ENCODE measurements at places on chromosomes 4 and X. TPM values are rescaled to one million over a fixed set of nuclear protein-coding genes. Genes with fewer than 3 reads are reported as not detected.

PLAC1 gene
- not detected for total RNA-seq

DNA sequence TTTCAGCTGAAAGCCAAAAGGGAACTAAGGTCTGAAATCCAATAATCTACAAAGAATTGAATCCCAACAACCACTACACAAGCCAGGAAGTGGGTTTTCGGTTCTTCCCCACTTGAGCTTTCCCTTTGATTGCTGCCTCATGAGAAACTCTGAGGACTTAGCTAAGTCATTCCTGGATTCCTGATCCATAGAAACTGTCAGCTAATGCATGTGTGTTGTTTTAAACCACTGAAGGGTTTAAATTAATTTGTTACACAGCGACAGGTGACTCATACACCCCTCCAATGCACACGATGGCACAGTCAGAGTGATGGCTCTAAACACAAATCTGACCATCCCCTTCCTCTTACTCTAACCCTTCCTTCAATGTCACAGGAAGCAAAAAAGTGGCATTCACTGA, 282.9 kb downstream of the RAB28 start:
- 0 out of 2 replicates have a peak, but pooled peaks cover 4% of the 10 kb centered on the region for H3K4me1 ChIP-seq
- no peak overlapping the region for H3K27ac ChIP-seq
- no peaks in the 10 kb centered on the region for H3K27me3 ChIP-seq
- no peaks in the 10 kb centered on the region for H3K36me3 ChIP-seq

CYLC1 gene
- total RNA-seq = not detected

DRD5 gene
- not detected for total RNA-seq

DNA sequence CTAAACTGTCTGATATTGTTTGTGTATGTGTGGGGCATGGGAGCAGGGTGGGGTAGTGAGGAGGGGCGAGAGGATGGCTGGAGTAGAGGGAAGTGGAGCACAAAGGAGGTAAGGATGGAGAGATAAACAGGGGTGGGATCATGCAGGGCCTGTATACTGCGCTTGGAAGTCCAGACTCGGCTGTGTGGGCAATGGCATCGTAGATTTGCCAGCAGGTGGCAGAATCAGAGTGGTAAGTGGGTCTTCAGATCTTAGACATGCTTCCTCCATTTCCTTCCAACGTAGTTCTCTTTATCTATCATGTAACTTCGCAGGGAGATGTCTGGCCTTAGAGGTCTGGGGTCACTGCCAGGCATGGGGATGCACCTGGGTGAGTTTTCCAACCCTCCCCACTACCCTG, 155.5 kb downstream of the PDGFRA start:
- peak; percentile 71 for DNase-seq
- no peak overlapping the region for H3K27ac ChIP-seq
- no peaks in the 10 kb centered on the region for H3K27me3 ChIP-seq
- H3K36me3 ChIP-seq = no peaks in the 10 kb centered on the region
- no peak overlapping the region for H3K4me3 ChIP-seq

- H3K4me3 ChIP-seq = no peak overlapping the region
- DNase-seq = peak; percentile 70
- no peaks in the 10 kb centered on the region for H3K4me1 ChIP-seq
- no peaks in the 10 kb centered on the region for H3K27me3 ChIP-seq
- H3K36me3 ChIP-seq = no peaks in the 10 kb centered on the region
Observed at GRCh38 chr4:85756938-85757337, 282.0 kb downstream of the ARHGAP24 start.

SSX4B gene
- not detected for total RNA-seq

PRRG1 gene
- total RNA-seq = not detected

- H3K27ac ChIP-seq = no peak overlapping the region
- no peaks in the 10 kb centered on the region for H3K4me1 ChIP-seq
- H3K4me3 ChIP-seq = no peak overlapping the region
- H3K36me3 ChIP-seq = no peaks in the 10 kb centered on the region
- no peaks in the 10 kb centered on the region for H3K27me3 ChIP-seq
- no peak for DNase-seq
Observed at GRCh38 chrX:14359727-14360126, 169.6 kb upstream of the GLRA2 start.

DNA sequence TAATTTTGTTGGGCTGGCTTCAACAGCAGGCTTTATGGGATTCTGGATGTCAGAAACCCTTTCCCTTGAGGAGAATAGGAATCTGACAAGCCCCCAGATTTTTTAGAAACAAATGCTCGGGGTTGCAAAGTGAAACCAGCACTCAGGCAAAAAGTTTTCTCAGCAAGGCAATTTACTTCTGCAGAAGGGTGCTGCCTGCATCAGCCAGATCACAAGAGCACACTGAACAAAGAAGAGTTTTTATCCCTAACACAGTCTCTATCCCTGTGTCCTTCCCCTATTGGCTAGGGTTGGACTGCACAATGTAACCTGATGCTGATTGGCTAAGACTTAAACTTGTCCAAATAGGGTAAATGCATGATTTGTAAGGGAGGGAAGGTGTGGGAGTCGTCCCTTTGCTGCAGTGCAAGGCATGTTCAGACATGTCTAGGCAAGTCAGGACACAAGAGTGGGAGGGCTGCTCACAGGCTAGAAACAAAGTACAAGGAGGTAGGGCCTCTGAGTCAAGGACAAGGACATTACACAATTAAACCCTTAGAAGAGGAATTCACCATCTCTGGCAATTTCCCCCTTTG, 175.8 kb downstream of the CCNG2 start:
- no peaks in the 10 kb centered on the region for H3K4me1 ChIP-seq
- H3K4me3 ChIP-seq = no peak overlapping the region
- no peak for DNase-seq
- no peaks in the 10 kb centered on the region for H3K36me3 ChIP-seq
- H3K27ac ChIP-seq = no peak overlapping the region
- no peaks in the 10 kb centered on the region for H3K27me3 ChIP-seq

MGARP gene
- not detected for total RNA-seq

DNA sequence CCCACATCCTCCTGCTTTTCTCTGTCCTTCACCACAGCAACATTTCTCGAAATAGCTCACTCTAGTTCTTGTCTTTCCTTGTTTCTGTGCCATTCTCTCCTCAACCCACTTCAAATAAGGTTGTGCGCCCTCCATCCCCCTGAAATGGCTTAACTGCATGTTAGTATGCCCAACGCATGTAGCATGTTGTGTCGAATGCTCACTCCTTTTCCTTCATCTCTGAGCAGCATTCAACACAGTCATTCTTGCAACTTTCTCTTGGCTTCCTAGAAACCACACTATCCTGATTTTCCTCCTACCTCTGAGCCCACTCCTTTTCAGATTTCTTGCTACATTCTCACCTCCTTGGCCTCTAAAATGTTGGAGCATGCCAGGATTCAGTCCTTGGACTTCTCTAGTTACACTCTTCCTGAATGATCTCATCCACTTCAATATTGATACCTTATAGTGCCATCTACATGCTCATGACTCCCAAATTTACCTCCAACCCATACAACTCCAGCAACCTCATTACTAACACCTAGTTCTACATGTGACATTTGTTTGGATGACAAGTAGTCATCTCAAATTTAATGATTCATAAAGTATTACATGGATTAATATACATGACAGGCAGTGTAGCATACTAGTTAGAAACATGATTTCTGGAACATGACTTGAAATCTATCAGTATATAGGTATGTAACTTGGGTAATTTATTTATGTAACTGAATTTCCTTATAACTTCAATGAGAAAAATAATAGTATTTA, 22.3 kb downstream of the RBMX start:
- DNase-seq = peak; percentile 28
- H3K4me3 ChIP-seq = no peak overlapping the region
- no peaks in the 10 kb centered on the region for H3K36me3 ChIP-seq
- H3K27ac ChIP-seq = no peak overlapping the region
- no peaks in the 10 kb centered on the region for H3K4me1 ChIP-seq
- H3K27me3 ChIP-seq = no peaks in the 10 kb centered on the region

FDCSP gene
- not detected for total RNA-seq

DNA sequence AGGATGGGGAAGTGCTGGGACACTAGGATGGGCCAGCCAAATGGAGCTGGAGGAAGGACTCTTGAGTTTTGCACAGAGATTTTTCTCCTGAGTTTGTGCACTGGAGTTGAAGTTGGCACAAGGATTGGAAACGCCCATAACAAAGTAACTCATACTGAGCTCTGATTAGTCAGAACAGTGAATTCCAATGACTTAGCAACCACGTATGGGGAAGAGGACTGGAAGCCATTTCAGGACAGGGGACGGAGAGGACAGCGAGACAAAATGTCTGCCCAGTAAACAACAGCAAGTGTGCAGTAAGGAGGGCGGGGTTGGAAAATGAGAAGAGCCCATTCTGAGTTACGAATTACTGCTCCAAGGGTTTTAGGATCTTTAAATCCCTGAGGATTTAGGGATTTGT, 5.9 kb downstream of the RIPPLY1 start:
- DNase-seq = no peak
- H3K27me3 ChIP-seq = no peaks in the 10 kb centered on the region
- H3K27ac ChIP-seq = no peak overlapping the region

- no peaks in the 10 kb centered on the region for H3K27me3 ChIP-seq
- no peaks in the 10 kb centered on the region for H3K36me3 ChIP-seq
- no peak for DNase-seq
- no peak overlapping the region for H3K4me3 ChIP-seq
Observed at GRCh38 chr4:52997132-52997416, 135.0 kb downstream of the RASL11B start.

H2BW2 gene
- total RNA-seq = not detected

- H3K36me3 ChIP-seq = peaks cover 3% of the 10 kb centered on the region
- H3K27ac ChIP-seq = no peak overlapping the region
- no peak for DNase-seq
- peaks cover 23% of the 10 kb centered on the region for H3K4me1 ChIP-seq
Observed at GRCh38 chr4:155450676-155451075, 73.9 kb upstream of the MAP9 start.

- H3K4me3 ChIP-seq = peak overlapping the region; percentile 90
- peaks cover 16% of the 10 kb centered on the region for H3K36me3 ChIP-seq
- peak overlapping the region; percentile 92 for H3K27ac ChIP-seq
- H3K27me3 ChIP-seq = no peaks in the 10 kb centered on the region
- peaks cover 46% of the 10 kb centered on the region for H3K4me1 ChIP-seq
Observed at GRCh38 chr4:110196871-110197528, 1.4 kb downstream of the ELOVL6 start.

DNA sequence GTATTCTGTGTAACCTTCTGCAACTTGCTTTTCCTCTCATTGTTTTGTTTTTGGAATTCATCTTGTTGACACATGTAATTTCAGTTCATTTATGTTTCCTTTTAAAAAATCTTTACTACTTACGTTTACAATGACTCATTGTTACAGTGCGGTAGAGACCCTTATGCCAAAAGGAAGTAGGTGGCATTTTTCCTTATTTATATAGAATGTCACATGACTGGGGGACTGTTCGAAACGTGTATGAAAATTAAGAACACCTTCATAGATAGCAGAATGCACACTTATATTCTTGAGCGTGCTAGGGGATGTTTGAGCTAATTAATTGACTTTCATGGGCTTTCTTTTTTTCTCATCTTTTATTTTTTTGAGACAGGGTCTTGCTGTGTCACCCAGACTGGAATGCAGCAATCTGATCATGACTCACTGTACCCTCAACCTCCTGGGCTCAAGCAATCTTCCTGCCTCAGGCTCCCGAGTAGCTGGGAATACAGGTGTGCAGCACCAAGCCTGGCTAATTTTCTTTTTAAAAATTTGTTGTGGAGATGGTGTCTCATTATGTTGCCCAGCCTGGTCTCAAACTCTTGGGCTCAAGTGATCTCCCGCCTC, 7.3 kb downstream of the REPS2 start:
- no peak overlapping the region for H3K27ac ChIP-seq
- no peaks in the 10 kb centered on the region for H3K36me3 ChIP-seq
- H3K4me3 ChIP-seq = no peak overlapping the region
- DNase-seq = no peak
- no peaks in the 10 kb centered on the region for H3K4me1 ChIP-seq

DNA sequence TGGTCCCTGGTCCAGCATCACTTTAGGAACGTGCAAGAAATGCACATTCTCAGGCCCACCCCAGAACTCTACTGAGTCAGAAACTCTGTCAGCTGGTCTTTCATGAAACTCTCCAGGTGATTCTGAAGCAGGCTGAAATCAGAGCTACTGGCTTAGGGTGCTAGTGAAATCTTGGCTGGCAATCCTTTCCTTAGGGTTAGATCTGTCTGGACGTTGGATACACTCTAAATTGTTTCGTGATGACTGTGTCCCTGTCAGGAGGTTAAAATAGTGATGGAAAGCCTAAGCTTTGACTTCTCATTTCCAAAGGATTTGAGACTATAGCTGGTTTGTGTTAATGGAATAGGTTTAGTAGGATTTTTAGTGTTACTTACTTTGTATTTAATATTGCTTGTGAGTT, 99.1 kb downstream of the ARHGAP10 start:
- peaks cover 3% of the 10 kb centered on the region for H3K27me3 ChIP-seq
- DNase-seq = no peak
- no peaks in the 10 kb centered on the region for H3K4me1 ChIP-seq
- H3K27ac ChIP-seq = no peak overlapping the region
- no peak overlapping the region for H3K4me3 ChIP-seq

DNA sequence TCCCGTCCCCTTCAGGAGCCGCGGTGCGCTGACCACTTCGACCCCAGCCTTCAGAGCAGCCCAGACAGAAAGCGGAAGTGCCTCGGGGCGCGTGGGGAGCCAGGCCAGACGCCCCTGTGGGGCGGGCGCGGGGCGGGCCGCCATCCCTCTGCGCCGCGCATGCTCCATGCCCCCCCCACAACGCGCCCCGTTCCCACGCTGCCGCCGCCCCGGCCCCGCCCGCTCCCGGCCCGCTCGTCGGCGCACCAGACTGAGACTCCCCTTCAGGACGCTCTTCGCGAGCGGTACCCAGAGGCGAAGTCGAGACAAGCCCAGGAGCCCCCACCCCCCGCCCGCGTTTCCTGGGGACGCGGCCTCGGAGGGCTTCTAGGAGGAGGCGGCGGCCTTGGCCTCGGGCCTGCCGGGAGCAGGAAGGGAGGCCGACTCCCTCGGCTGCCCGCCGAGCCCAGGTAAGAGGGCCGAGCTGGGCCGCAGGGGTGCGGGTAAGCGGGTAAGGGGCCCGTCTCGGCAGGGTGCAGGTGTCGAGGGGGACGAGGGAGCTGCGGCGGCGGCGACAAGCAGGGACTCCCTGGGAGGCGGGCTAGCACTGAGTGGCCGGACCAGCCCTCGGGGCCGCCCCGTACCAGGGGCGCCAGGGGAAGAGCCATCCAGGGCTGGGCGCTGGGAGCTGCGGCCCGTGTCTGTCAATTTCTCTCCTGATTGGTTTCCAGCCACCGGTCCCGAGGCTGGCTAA, at the start of gene ZFP92:
TSS of gene ZFP92 (plus strand) at position 218 of the 733 bp plus-strand sequence. CDS start 6,851 bp downstream, outside the sequence.
- peaks cover 2% of the 10 kb centered on the region for H3K4me1 ChIP-seq
- no peaks in the 10 kb centered on the region for H3K27me3 ChIP-seq
- no peak within 1 kb of the TSS for H3K27ac ChIP-seq
- no peaks in the 10 kb centered on the region for H3K36me3 ChIP-seq

OTUD4 gene
- total RNA-seq = 18.2 TPM

- H3K27me3 ChIP-seq = no peaks in the 10 kb centered on the region
- no peaks in the 10 kb centered on the region for H3K36me3 ChIP-seq
- H3K4me1 ChIP-seq = no peaks in the 10 kb centered on the region
- DNase-seq = no peak
Observed at GRCh38 chrX:72125331-72126047, 6.2 kb downstream of the RTL5 start.

- peak overlapping the region; percentile 77 for H3K27ac ChIP-seq
- peaks cover 7% of the 10 kb centered on the region for H3K36me3 ChIP-seq
- peak; percentile 93 for DNase-seq
- H3K4me3 ChIP-seq = peak overlapping the region; percentile 70
Observed at GRCh38 chr4:118836301-118837120, 585 bp upstream of the SEC24D start.
